ENCODE measurements at places on chromosomes 12 and 14. TPM values are rescaled to one million over a fixed set of nuclear protein-coding genes. Genes with fewer than 3 reads are reported as not detected.

ING4 gene
- total RNA-seq = 20.9 TPM

DNA sequence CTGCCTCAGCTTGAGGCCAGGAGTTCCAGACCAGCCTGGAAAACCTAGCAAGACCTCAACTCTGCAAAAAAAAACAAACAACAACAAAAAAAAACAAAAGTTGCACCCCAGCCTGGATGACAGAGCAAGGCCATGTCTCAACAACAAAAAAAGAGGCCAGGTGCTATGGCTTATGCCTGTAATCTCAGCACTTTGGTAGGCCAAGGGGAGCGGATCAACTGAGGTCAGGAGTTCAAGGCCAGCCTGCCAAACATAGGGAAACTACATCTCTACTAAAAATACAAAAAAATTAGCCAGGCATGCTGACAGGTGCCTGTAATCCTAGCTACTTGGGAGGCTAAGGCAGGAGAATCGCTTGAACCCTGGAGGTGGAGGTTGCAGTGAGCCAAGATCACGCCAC lies 6.5 kb upstream of the SLC2A14 start:
- no peak for DNase-seq

- no peak for DNase-seq
Measured at GRCh38 chr12:124617615-124618014, 50.2 kb upstream of the NCOR2 start.

DNA sequence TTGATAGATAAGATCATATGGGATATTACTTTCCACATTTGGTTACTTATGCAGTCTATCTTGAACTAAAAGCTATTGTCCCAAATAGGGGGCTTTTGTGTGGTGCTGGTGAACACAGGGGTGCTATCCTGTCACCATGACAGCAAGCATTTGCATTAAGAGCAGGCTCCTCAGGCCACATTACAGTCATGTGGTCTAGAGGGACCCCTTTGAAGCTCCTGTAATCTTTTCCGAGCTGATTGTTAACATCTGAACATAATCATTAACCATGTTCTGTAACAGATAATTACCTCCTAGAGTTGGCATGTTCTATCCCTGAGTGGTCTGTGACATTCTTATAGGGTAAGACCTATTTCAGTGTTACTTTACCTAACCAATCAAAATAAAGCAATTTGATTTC lies 178.8 kb downstream of the KTN1 start:
- no peak for DNase-seq

- no peak for DNase-seq
Measured at GRCh38 chr12:25041006-25041741, 92.3 kb upstream of the BCAT1 start.

HELB gene
- 6.0 TPM for total RNA-seq

- peak; percentile 24 for DNase-seq
Measured at GRCh38 chr14:102693006-102693755, 84.1 kb upstream of the TRAF3 start.

SERPINA12 gene
- not detected for total RNA-seq

- DNase-seq = no peak
Measured at GRCh38 chr12:54463034-54463433, 10.4 kb downstream of the GTSF1 start.

- peak; percentile 44 for DNase-seq
Measured at GRCh38 chr12:114476159-114476558, 70.2 kb upstream of the TBX5 start.

PUS7L gene
- 39.2 TPM for total RNA-seq

- no peak for DNase-seq
Measured at GRCh38 chr12:108320507-108321293, 18.4 kb downstream of the CMKLR1 start.

GRCh38 chr12:85690146-85690545 lies 146.1 kb downstream of the RASSF9 start:
- no peak for DNase-seq

GRCh38 chr12:49352351-49352750 lies 5.7 kb downstream of the DNAJC22 start:
- DNase-seq = no peak

DNA sequence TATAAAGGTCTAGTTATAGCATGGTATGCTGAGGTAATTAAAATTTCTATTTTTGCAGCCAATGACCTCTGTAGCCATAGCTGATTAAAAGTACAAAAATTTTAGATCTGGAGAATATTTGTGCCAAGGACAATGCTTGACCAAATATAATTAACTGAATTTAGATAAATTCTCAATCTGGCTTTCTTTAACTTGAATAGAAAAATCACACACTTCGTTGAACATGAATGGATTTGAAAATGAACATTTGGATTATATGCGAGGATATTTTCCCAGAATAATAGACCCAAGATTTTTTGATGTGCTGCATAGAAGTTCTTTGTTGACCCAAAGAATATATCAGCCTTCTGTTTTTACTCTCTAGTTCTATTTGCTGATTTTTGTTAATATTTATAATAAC lies 38.4 kb upstream of the G2E3 start:
- no peak for DNase-seq

DNA sequence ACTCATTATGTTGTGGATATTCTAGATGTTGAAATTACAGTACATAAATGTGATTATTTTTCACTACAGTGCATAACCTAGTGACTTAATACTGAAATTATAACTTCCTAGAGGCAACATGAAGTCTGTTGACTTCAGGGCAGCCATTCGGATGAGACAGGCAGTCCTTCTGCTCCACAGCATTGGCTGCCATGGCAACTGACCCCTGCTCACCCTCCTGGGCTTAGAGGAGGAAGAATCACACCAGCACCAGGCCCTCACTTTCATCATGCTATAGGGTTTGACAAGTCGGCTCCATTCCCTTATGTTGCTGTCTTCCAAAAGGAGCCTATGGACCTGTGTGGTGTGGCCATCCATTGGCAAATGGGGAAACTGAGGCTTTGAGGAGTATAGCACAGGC lies 233.5 kb upstream of the TMEM132C start:
- no peak for DNase-seq

DNA sequence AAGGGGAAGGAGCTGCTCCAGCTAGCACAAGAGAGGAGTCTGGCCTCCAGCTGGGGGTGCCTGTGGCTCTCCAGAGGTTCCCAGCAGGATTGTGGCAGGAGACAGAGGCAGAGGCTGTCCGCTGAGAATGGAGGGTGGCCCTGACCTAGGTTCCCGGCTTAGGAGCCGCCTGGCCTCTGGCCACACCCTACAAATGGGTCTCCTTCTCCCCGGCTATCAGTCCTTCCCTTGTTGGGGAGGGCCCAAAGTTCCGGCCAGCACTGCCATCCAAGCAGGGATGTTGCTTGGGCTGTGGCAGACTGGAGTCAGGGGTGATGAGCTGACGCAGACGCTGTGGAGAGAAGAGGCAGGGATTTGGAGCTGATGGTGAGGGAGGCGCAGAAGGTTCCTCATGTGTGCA lies 23.1 kb downstream of the SLC6A12 start:
- DNase-seq = no peak

CPNE6 gene
- total RNA-seq = 2.4 TPM
